CD4-positive, alpha-beta T cell treated with Interleukin-2 at 100 ng/mL for 4 hours (primary cell): ENCODE measurements at places on chromosomes 1 and 21.

DNA sequence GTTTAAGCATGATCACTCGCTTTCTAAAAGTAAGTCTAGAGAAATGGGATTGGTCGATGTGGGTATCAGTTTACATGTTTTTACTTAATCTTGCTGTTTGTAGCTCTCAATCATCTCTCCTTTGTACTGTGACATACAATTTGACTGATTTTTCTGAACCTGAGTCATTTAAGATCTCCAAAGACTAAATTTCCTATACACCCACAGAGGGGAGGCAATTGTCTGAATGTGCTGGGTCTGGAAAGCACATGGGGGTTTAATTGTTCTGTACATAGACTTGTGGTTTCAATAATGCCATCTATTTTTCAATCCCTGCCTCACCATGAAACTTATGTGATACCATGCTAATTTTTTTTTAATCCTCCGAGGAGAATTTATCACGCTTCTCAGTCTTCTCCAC, 65.8 kb downstream of the USP25 start:
- DNase-seq: no peak

GRCh38 chr1:155646307-155646706, 36.3 kb downstream of the MSTO1 start:
- DNase-seq: no peak

- no peak for DNase-seq
Measured at GRCh38 chr1:24822887-24823286, 77.6 kb downstream of the CLIC4 start.

- peak; percentile 52 for DNase-seq
Measured at GRCh38 chr1:165369255-165369848, 12.8 kb upstream of the LMX1A start.

DNA sequence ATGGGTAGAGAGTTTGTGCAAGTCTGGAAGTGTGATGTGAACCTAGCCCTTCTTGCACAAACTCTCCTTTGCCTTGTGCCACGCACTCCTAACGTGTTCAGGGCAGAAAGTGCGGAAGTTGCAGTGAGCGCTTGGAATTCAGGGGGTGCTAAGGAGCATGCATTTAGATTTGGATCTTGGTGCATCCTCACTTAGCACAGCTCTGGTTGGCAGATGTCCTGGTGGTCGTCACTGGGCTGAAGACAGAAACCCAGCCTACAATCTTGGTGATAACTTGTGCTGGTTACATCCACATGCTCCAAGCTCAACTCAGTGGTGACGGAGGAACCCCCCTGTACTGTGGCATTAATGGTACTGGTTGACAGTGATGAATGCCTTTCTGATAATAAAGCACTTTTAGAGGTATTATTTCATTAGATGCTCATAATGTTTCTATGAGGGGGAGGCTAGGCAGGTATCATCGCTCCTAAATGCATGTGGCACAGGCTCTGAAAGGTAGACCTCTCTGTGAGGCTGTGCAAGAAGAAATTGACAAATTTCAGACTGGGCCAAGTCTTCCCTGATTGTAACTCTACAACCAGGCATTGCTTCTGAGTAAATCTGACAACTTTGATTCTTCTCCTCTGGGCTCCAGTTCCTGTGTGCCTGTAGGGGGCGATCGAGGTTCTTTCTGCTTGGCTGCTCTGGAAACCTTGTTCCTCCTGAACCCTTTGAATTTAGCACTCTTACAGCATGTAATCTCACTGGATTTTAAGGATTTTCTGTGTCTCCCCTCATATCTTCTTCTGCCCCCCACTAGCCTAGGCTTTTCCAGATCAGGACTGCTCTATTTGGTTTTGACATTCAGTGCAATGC, 40.6 kb downstream of the MAPKAPK2 start:
- DNase-seq: peak; percentile 66

DNA sequence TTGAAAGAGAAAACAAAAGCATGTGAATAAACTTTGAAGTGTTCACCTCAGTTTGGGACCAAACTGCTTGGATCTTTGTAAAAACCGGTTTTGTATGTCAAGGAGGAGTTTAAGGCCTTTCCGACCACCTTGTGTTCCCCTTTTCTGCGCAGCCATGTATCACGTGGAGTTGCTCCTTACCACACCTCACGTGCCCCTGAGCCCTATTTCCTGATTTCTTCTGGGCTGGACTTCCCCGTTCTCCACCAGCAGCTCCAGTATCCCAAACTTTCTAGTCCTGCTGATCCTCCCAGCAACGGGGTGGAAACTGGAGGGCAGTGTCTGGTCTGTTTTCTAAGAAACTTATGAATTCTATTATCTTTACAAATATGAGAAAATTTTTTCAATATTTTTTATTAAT, 1.6 kb upstream of the SH3D21 start:
- no peak for DNase-seq

GRCh38 chr1:111127923-111128643, 11.8 kb downstream of the DRAM2 start:
- no peak for DNase-seq

GRCh38 chr1:219701476-219701875, 88.6 kb upstream of the ZC3H11B start:
- DNase-seq: no peak

DNA sequence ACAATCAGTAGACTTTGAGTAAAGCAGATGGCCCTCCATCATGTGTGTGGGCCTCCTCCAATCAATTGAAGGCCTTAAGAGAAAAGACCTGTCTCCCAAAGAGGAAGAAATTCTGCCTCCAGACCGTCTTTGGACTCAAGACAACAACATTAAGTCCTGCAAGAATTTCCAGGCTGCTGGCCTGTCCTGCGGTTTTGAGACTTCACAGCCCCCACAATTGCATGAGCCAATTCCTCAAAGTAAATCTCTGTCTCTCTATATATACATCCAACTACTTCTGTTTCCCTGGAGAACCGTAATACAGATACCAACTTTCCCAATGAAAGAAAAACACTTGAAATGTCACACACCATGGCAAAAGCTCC, 16.4 kb downstream of the REG4 start:
- DNase-seq: no peak

DNA sequence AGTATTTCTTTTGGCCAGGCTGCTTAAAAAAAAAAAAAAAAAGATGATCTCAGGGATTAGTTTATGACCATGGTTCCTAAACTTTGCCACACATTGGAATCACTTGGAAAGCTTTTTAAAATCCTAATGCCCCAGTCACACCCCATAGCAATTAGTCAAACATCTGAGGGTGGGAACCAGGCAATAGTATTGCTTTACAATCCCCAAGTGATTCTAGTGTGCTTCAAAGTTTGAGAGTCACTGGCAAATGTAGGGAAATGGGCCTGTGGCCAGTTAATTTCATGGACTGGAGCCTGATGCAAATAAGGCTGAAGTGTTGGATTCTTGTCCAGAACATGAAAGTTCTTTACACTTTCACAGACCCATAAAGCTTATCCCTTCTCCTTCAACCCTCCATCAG, 374.6 kb upstream of the ESRRG start:
- no peak for DNase-seq

DNA sequence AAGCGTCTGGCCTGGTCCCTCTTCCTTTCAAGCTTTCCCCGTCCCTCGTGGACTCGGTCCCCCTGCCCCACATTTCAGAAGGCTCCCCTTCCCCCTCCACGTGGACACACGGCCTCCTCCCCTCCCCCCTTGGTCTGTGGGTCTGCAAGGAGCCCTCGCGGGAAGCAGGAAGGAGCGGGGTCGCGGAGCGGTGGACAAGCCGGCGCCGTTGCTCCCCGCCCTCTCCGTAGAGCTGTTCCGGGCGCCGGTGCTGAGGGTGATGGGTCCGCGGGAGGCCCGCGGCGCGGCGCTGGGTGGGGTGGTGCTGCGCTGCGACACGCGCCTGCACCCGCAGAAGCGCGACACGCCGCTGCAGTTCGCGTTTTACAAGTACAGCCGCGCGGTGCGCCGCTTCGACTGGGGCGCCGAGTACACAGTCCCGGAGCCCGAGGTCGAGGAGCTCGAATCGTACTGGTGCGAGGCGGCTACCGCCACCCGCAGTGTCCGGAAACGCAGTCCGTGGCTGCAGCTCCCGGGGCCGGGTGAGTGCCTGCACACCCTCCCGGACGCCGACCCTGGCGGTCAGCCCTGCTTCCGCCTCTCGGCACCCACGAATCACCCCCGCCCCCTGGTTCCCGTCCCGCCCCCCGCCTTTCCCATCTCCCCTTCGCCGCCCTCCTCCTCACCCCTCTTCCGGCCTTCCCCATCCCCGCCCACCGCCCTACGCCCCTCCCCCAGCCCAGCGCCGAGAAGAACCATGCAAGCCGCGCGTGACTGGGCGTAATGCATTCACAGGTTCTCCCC, 5.3 kb downstream of the FCRLB start:
- peak; percentile 67 for DNase-seq

DNA sequence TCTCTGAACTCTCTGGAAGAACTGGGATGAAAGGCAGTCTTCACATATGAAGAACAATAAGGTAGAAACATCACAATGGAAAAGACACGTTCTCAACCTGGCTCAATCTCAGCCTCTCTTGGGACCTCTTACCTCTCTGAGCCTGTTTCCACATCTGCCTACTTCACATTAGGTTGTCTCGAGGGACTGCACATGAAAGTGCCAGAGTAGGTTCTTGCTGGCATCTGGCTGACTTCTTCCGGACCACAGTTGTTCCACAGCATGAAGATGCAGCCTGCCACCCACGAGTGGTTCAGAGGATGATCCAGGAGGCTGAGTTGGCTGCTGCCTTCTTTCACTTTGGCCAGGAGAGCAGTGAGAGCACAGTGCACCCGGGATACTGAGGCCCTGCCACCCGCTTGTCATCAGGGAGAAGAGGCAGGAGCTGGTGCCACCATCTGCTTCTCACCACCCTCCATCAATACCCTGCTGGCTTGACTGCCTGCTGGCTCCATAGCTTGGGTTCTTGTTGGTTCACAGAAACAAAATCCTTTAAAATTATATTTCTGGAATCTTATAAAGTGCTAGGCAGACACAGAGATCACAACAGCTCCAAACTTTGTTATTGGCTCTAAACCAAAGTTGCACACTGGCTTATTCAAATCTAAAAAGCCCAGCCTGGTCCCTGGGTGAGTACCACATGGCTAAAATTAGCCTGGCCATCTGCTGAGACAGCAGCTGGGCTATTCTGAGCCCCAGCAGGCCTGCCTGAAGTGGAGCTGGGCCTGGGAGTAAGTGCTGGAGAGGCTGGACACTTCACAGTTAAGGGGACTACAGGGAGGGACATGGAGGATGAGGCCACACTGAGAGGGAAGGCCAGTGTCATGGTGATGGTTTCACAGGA, 46.9 kb upstream of the LIN9 start:
- no peak for DNase-seq

- no peak for DNase-seq
Measured at GRCh38 chr1:156844102-156844501, 14.8 kb downstream of the INSRR start.

- DNase-seq: no peak
Measured at GRCh38 chr21:46099476-46099875, 1.6 kb downstream of the COL6A2 start.
